ENCODE measurements at places on chromosomes 11 and 22.

DNA sequence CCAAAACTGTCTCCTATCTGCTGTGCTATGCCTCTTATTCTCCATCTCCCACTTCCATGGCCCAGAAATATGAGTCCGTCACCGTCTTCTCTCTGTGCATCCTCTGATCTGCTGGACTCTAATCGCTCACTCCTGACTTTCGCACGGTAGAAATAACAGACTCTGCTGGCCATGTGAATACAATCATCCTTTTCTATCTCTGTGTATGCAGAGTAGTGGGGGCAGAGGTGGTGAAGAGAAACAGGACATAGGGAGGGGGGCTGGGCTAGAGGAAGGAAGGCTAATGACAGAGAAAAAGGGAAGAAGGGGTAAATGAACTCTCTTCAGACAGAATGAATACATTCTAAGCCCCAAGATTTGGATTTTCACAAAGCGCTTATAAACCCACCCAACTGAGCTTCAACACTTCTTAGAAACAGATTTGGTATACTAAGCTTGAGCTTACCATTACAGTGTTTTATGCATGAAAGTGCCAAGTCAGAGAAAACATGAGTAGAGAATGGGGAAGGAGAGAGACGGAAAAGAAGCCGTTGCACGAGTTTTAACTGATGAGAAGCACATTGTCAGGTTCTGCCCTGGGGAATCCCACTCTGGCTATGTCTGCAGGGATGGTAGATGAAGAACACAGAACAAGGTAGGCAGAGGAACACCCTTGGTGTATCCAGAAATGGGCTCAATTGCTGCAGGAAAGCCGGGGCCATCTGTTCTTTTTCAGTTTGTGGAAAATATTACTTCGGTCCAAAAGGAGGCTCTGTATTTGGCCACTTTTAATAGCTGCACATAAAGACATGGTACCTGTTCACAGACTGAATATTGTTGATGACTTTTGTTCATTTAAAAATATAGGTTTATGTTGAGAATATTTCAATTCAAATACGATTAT, 324.7 kb downstream of the ETS1 start:
- DNase-seq, result no peak

DNA sequence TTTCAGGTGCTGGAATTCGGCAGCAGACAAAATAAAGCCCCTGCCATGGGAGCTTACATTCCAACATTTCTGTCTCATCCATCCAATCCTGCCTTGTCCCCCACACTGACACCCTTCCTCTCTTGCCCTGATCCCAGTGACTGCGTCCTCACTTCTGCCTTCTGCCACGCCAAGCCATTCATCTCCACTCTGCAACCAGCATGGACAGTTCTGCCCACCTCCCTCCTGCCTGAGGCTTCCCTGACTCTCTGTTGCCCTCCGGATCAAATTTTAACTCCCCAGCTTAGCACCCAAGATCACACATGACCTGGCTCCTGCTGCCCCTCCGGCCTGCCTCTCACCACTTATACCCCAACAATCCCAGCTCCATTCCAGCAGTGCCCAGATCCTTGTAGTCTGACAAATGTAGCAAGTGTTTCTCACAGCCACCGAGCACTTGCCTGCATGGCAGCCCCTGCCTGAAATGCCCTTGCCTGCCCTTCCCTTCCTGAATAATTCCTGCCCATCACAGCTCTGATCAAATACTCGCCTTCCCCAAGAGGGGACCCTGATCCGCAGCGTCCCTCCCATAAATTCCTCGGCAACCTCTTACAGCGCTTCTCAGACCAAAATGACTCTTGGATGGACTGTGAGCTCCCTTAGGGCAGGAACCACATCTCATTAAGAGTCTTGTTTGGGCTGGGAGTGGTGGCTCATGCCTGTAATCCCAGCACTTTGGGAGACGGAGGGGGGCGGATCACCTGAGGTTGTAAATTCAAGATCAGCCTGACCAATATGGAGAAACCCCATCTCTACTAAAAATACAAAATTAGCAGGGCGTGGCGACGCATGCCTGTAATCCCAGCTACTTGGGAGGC, 2.3 kb downstream of the ACTN3 start:
- DNase-seq, result no peak

DNA sequence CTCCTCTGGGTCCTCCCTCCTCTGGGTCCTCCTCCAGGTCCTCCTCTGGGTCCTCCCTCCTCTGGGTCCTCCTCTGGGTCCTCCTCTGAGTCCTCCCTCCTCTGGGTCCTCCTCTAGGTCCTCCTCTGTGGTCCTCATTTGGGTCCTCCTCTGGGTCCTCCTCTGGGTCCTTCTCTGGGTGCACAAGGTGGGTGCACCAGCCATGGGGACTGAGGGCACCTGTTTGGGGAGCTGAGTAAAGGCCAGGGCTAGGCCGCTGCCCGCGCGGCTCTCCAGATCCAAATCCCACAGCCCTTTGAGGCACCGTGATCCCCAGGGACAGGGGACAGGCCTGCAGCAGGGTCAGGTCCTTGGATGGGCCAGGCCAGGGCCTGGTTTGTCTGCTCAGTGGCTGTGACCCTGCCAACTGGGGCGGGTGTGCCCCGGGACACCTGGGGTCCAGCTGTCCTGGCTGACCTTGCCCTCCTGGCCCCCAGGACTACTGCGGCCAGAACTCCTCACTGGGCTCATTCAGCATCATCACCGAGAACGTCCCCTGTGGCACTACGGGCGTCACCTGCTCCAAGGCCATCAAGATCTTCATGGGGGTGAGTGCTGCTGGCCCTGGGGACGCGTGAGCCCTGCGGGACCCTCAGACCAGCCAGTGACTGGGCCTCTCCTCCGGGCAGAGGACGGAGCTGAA, 12.7 kb downstream of the MUC2 start:
- no peak for DNase-seq

DNA sequence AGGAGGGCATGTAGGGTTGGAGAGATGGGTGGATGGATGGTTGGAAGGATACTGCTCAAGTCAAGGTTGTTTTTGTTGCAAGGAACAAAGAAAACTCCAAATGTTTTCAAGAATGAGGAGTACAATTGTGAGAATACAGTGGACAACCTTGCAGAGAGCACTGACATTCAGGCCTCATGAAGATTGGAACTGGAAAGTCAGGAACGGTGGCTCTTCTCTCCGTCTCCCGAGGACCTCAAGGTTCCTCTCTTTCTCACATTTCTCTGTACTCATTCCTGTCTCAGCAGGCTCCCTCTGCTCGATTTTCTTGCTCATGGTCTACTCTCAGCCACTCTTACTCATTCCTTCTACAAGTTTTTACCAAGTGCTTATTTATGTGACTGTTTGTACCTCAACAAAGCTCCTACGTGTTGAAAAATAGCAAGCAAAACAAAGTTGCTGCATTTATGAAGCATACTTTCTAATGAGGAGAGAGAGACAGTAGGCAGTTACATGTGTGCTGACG, 97.6 kb downstream of the SWAP70 start:
- no peak for DNase-seq

DNA sequence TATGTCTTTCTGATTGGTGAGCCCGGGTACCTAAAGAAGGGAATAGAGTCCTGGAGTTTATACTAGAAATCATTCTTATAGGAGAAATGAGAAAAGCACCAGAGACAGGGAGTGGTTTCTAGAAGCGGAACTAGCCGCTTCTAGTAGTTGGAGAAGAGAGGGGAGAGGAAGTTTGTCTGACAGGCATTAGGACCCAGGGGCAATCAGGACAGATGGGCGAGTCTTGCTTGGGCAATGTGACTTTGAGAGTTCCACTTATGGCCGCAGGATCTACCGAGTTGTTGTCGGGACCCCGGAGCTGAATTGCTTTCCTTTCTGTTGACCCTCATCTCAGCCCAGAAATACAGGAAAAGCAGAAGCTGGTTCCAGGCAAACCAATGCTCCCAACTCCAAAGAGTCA, 596.8 kb upstream of the CNTN5 start:
- no peak for DNase-seq

GRCh38 chr11:110897035-110897434, 184.8 kb upstream of the ARHGAP20 start:
- no peak for DNase-seq

GRCh38 chr11:79196950-79197349, 243.9 kb downstream of the TENM4 start:
- DNase-seq, result peak; percentile 88

DNA sequence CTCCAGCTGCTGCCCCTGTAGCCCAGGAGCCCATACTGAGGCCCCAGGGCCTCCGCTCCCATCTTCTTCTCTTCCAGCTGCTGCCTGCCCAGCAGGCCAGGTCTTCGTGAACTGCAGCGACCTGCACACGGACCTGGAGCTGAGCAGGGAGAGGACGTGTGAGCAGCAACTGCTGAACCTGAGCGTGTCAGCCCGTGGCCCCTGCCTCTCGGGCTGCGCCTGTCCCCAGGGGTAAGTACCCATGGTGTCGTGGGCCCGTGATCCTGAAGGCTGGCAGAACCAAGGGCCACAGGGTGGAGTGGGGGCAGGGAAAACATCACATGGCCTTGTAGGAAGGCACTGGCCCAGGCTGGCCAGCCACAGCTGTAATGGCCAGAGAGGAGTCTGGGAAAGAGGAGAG, 31.2 kb downstream of the OTOG start:
- DNase-seq, result no peak

- DNase-seq, result peak; percentile 55
Observed at GRCh38 chr11:113730887-113731726, 25.0 kb upstream of the TMPRSS5 start.

- DNase-seq, result peak; percentile 77
Observed at GRCh38 chr11:65429724-65430405, 7.3 kb downstream of the NEAT1 start.

DNA sequence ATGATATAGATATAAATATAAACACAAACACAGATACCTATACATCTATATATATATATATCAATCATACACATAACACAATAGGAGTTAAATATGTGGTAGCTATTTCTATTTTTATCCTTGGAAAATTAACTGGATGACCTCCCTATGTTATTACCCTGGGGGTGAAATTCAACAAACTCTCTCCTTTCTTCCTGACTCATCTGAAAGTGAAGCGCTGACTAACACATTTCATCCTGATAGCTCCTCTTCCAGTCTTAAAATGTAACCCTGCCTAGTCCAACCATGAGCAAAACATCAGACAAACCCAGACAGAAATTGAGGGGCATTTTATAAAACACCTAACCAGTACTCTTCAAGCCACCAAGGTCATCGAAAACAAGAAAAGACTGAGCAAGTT, 220.6 kb upstream of the ISX start:
- DNase-seq, result peak; percentile 58

- DNase-seq, result peak; percentile 42
Observed at GRCh38 chr22:39117585-39118191, 20.6 kb downstream of the APOBEC3H start.

DNA sequence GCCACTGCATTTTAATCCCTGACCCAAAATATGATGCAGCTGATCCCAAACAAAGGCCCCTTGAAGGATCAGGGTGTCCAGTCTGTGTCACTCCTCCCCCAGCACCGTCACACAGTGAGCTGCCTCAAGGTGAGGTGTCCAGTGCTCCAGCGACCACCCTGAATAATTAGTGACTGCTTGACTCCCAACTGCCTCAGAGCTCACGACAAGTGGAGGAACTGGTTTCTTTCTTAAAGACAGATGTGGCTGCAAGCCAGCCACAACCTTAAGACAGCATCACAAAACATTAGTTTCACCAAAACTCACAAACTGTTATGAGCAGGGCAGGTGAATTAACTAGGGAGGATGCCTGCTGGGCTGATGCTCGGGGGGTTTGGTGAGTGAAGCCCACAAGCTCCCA, 74.6 kb downstream of the PIWIL3 start:
- no peak for DNase-seq

GRCh38 chr11:65060913-65061408, 2.6 kb upstream of the NAALADL1 start:
- DNase-seq, result peak; percentile 8

DNA sequence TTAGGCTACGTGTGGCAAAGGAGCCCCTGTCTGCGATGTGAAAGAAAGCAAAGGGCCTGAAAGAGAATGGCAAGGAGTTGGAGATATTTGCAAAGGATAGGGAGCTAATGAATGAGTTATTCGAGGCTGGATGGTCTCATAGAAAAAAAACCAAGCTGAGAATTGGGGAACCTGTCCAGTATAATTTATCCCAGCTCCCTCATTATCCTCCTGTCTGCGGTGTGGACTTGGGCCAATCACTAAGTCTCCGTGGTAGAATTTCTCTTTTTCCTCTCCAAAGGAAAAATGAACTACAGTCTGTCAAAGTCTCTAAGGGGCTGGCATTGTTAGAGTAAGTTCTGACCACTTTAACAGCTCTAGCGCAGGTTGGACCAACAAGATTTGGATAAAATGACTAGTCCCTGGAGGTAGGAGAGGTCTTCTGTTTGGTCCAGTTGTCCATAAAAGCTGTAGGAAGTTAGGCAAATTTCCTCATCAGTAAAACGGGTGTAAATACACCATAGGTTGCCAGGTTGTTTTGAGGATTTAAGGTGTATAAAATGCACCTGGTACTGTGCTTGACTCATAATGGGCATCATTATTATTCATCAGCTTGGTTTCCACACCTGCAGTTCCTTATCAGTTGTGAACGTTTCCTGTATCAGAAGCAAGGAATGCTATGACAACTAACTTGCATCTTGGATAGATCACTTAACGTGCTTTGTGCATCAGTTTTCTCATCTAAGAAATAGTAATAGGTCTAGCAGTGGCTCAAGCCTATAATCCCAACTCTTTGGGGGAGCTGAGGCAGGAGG, 10.3 kb upstream of the CDON start:
- peak; percentile 19 for DNase-seq

DNA sequence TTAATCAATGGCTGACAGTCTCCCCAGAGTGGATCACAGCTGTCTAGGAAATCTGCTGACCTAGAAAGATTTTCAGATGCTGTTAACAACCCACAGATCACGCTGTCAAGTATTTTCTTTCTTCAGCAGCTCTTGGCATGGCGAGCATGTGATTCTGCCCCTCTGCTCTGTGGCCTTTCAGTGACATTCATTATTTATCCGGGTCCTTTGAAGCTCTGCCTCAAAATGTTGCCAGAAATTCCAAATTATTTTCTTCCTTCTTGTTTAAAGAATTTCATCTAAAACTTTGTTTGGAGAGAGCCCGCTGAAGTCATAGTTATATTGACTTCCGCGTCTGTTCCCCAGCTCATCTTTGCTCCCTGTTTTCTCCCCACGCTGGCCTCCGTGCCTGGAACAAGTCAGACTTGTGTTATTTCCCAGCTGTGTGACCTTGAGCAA, 134.1 kb downstream of the COMMD9 start:
- DNase-seq, result no peak

DNA sequence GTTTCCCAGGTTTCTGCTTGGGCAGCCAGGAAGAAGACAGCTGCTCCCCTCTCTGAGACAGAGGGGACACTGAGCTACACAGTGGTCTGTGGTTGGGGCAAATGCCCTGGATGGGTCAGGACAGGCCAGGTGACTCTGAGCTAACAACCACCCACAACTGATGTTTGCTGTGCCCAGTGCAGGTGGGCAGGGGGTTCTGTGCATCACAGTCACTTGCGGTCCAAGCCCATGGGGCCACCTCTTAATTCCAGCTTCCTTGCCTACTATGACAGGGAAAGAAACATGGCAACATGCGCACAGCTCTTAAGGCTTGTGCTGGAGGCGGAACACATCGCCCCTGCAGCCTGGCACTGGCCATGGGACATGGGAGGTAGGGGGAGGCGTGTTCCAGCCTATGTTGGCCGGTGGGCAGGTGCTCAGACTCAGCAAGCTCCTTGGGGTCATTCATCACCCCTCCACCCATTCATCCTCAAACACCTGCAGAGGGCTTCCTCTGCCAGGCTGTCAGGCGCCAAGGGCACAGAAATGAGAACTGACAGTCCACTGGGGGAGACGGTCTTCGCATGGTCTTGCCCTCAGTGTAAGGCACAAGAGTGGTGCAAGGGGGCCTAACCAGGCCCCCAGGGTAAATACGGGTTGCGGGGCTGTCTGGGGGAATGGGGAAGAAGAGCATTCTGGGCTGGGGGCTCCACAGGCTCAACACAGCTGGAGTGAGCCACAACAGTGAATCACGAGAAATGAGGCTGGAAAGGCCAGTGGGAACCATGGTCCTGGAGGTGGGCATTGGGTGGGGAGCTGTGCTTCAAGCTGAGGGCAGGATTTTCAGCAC, 55.6 kb downstream of the ARFGAP3 start:
- DNase-seq, result no peak

Measured in mammary epithelial cell (primary cell).